ENCODE measurements at places on chromosomes 6 and 20. TPM values are rescaled to one million over a fixed set of nuclear protein-coding genes. Genes with fewer than 3 reads are reported as not detected.

DNA sequence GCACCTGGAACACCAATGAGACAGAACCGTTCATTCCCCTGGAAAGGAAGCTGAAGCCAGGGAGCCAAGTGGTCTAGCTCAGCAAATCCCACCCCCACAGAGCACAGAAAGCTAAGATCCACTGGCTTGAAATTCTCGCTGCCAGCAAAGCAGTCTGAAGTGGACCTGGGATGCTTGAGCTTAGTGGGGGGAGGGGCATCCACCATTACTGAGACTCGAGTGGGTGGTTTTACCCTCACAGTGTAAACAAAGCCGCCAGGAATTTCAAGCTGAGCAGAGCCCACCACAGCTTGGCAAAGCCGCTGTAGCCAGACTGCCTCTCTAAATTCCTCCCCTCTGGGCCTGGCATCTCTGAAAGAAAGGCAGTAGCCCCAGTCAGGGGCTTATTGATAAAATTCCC is 53.1 kb downstream of the KIF16B start:
- H3K36me3 ChIP-seq = peaks cover 31% of the 10 kb centered on the region
- no peaks in the 10 kb centered on the region for H3K27me3 ChIP-seq
- no peak overlapping the region for H3K27ac ChIP-seq
- no peak for DNase-seq
- H3K4me1 ChIP-seq = no peaks in the 10 kb centered on the region

- DNase-seq = no peak
- no peak overlapping the region for H3K27ac ChIP-seq
- H3K27me3 ChIP-seq = peaks cover 23% of the 10 kb centered on the region
- peaks cover 31% of the 10 kb centered on the region for H3K4me1 ChIP-seq
Observed at GRCh38 chr6:150258381-150258780, 110.4 kb upstream of the IYD start.

GRCh38 chr6:122072014-122072647 is 327.3 kb upstream of the HSF2 start:
- H3K27me3 ChIP-seq = no peaks in the 10 kb centered on the region
- H3K36me3 ChIP-seq = no peaks in the 10 kb centered on the region
- H3K4me1 ChIP-seq = no peaks in the 10 kb centered on the region
- H3K4me3 ChIP-seq = no peak overlapping the region

DNA sequence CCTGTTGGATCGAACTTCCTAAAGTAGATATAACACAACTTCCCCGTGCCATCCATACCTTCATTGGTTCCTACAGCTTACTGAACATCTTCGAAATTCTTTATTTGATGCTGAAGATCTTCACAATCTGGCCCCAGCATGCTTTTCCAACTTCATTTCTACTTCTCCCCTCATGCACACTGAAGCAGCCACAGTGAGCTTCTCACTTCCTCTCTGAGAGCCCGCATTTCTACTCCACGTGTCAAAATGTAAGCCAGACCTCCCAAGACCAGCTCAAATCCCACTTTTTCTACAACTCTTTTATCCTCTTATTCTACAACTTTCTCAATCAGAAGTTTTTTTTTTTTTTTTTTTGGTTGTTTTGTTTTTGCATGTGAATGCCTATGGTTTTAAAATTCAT is 254.7 kb downstream of the GMPR start:
- DNase-seq = no peak
- peaks cover 6% of the 10 kb centered on the region for H3K36me3 ChIP-seq
- no peak overlapping the region for H3K27ac ChIP-seq

DNA sequence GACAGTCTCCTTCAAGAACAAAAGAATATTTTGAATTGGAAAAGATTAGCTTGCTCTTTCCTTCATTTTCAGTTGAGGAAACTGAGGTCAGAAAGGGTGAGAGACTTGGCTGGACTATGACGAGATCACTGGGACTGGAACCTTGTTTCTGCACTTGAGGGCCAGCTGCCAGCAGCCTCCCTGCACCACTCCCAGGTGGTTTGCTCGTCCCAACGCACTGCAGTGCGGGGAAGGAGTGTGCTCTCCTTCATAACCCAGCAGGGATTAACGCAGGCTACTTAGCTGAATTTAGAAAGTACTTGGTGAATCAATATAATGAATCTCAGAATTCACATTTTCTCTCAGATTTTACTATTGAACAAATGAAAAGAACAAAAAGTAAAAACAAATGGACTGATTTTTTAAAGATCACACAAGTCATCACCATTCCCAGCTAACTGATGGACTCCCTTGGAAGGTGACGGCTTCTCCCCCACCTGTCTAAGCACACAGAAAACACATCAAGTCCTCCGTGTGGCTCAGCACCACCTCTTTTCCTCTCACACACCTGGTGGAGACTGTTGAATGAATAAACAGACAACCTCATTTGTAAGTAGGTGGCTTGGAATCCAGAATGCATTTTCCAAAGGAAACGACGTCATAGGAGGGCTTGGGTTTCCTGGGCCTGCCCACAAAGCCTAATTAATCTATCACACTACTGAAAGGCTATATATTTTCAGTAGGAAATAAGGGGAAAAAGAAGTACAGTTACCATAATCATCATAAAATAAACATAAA is 121.0 kb downstream of the QRSL1 start:
- no peak overlapping the region for H3K27ac ChIP-seq
- peaks cover 5% of the 10 kb centered on the region for H3K27me3 ChIP-seq
- DNase-seq = no peak
- H3K4me1 ChIP-seq = no peaks in the 10 kb centered on the region

- H3K36me3 ChIP-seq = no peaks in the 10 kb centered on the region
- no peak overlapping the region for H3K4me3 ChIP-seq
- peaks cover 2% of the 10 kb centered on the region for H3K27me3 ChIP-seq
- DNase-seq = no peak
- H3K4me1 ChIP-seq = no peaks in the 10 kb centered on the region
Observed at GRCh38 chr20:19492687-19493336, 265.2 kb upstream of the RIN2 start.

DNA sequence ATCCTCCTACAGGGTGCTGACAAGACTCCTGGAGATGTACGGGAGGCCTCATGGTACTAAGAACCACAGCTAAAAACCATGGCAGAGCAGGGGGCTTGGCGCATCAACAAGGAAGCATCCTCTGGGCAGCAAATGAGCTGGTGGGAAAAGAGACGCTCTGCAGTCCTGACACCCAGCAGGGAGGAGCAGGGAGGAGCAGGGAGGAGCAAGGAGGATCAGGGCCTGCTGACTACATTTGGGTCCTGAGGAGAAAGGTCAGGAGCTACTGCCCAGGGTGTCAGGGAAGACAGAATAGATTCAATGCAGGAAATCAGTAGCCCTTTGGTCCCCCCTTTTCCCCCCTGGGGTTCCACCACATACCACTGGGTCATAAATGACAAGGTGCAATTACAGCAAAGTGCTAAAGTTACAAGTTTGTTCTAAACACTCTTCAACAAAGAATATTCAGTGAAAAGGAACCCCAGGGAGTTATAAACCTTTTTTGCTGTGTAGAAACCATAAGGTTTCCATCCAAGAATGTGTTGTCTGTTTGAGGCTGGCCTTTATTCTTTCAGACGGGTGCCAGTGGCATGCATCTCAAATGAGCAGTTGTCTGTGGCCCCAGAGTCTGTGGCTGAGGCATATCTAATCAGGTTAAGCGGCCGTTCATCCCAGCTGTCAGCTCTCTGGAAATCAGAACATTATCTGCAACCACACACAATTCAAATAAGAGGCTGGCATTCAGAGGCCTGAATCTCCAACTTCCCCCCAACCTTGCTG is 325.0 kb downstream of the CDC5L start:
- H3K27ac ChIP-seq = no peak overlapping the region
- peaks cover 7% of the 10 kb centered on the region for H3K4me1 ChIP-seq
- H3K4me3 ChIP-seq = no peak overlapping the region
- peaks cover 2% of the 10 kb centered on the region for H3K36me3 ChIP-seq

The SYCP2 gene
- 3.9 TPM for total RNA-seq

The ATRN gene
- 7.8 TPM for total RNA-seq

DNA sequence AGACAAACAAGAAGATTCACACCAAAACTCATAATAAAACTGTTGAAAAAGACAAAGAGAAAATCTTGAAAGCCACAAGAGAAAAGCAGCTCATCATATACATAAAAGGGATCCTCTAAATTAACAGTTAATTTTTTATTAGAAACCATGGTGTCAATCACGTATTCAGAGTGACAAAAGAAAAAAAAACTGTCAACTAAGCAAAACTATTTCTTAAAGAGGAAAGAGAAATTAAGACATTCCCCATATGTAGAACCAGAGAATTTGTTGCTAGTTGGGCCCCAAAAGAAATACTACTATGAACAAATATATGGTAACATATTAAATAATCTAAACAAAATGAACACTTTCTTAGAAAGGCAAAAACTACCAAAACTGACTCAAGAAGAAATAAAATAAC is 74.3 kb upstream of the TENT5A start:
- no peaks in the 10 kb centered on the region for H3K27me3 ChIP-seq
- H3K36me3 ChIP-seq = no peaks in the 10 kb centered on the region
- H3K4me1 ChIP-seq = no peaks in the 10 kb centered on the region
- DNase-seq = no peak
- no peak overlapping the region for H3K27ac ChIP-seq
- no peak overlapping the region for H3K4me3 ChIP-seq

GRCh38 chr6:136607204-136607931 is 57.1 kb upstream of the MAP7 start:
- DNase-seq = no peak
- H3K4me1 ChIP-seq = peaks cover 15% of the 10 kb centered on the region
- no peak overlapping the region for H3K27ac ChIP-seq
- peaks cover 12% of the 10 kb centered on the region for H3K36me3 ChIP-seq
- no peak overlapping the region for H3K4me3 ChIP-seq

- no peak for DNase-seq
- no peaks in the 10 kb centered on the region for H3K27me3 ChIP-seq
- no peak overlapping the region for H3K4me3 ChIP-seq
Observed at GRCh38 chr20:31689141-31689540, 33.5 kb downstream of the BCL2L1 start.
